Fibroblast of the aortic adventitia (primary cell): ENCODE measurements at places on chromosomes 6 and 20. TPM values are rescaled to one million over a fixed set of nuclear protein-coding genes. Genes with fewer than 3 reads are reported as not detected.

DNA sequence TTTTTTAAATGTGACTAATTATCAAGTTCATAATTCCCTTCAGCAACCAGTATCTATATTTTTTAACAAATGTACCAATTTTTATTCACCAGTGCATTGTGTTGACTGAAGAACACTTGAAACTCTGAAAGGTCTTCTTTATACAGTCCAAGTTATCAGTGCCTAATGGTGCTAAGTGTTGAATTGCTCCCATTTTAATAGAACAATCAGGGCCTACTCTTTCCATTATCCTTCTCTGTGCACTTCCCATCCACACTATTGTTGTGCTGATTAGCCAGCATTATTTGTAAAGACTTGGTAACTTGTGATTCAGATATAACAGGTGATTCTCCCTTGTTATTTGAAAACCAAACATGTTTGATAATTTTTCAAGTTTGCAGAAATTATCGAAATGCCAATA is 1209.7 kb upstream of the MAP3K7 start:
- DNase-seq = no peak

DNA sequence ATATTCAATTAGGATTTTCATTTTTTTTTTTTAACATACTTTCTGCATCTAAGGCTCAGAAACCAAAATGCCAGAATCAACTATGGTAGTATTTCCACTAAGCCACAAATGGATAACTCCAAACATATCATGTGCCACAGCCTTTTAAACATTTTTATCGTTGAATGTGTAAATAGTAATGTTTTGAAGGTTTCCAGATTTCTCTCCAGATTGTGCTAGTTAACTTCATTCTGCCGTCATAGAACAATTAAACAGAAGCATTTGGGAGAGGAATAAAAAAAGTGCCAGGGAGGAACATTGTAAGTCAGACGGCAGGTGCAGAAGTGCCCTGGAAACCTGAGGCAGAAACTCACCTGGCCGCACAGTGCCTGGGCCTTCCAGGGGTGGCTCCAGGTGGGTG is 23.6 kb downstream of the SMOC2 start:
- DNase-seq = no peak

- no peak for DNase-seq
Observed at GRCh38 chr6:134574491-134574890, 256.6 kb upstream of the SGK1 start.

Gene TMEM170B
- total RNA-seq = 1.4 and 2.5 TPM in 2 replicates

Gene NDRG3
- 15.3 and 23.1 TPM in 2 replicates for total RNA-seq

Gene FUT9
- under 0.01 TPM in 1 of 2 replicates, not detected in the other for total RNA-seq
